ENCODE measurements at places on chromosomes 12 and 14. TPM values are rescaled to one million over a fixed set of nuclear protein-coding genes. Genes with fewer than 3 reads are reported as not detected.

DNA sequence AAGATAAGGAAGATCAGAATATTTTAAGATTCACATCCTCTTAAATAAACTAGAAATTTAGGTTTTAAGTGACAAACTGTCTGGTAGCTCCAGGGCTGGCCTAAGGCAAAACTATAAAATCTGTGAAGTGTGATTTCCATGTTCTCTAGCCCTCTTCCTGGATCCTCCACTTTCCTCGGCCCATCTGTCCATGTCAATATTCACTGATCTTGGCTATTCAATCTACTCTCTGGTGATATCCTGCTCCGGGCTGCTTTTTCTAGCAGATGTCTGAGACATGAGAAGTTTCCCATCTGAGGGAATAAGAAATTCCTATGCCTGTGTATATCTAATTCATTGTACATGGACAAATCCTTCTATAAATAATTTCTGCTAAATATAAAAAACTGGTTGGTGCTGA, 500.4 kb downstream of the GALC start:
- no peak for DNase-seq

DNA sequence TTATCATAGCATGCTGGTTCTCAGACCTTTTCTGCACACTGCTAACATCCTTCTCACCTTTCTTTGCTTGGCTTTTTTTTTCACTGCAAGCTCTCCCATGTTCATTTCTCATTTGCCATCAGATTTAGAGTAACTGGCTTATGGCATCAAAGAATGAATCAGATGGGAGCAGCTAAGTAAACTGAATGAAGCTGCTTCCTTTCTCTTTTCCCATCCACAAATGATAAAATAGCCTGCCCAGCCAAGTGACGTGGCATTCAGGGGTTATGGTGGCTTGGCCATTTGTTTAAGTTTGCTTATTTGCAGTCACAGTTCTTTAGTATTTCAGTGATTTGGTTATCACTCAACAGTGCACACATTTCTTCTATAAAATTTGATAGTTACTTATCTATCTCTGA, 708.6 kb downstream of the DIO2 start:
- DNase-seq, result peak; percentile 6

Gene SLC25A47
- total RNA-seq, result not detected

Gene LRTM2
- not detected for total RNA-seq

- peak; percentile 34 for DNase-seq
These were observed 3.2 kb upstream of the MIA2 start for GRCh38 chr14:39230416-39231035.

DNA sequence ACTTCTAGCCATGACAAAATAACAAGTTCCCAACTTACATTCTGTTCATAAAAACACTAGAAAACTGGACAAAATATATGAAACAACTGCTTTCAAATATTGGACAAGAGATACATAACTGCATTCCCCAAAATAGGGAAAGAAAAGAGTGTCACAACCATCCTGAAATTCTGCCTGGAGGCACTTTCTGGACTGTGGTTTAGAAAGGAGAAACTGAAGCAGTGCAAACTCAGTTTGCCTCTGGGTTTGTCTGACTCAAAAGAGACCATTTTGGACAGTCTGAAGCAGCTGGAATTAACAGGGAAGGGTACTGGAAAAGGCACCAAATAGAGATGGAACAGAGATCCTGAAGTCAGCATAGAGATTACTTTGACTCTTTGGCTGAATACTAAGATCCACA, 11.3 kb upstream of the SYT1 start:
- no peak for DNase-seq

DNA sequence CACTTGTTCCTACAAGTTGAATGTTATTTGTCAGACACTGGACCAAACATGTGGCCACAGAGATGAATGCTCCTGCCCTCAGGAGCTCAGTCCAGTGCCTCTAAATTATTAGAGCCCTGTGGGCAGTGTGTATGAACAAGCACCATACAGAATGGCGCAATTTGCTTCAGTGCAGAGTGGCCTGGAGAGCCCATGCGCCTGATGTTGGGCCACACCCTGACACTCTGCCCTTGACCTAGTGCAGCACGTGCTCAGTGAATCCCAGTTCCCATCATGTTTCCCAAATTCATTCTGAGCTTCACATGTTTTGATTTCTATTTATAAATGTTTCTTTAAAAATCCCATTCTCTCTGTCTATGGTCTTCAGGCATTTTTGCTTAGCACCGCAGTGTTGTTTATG, 116.8 kb downstream of the PRMT8 start:
- no peak for DNase-seq

- DNase-seq, result no peak
These were observed 40.3 kb upstream of the TRAF3 start for GRCh38 chr14:102736956-102737355.

GRCh38 chr12:81005606-81006005, 67.9 kb upstream of the LIN7A start:
- no peak for DNase-seq

GRCh38 chr14:21025371-21026273, 761 bp upstream of the NDRG2 start:
- no peak for DNase-seq
